Activated T-helper 17 cell treated with anti-CD3 and anti-CD28 coated beads, Interleukin-2, amount 50 U/mL, for 72 hours (primary cell): ENCODE measurements at places on chromosomes 11 and 22.

GRCh38 chr11:15935373-15935772 lies 421.0 kb downstream of the SOX6 start:
- no peak for ATAC-seq

DNA sequence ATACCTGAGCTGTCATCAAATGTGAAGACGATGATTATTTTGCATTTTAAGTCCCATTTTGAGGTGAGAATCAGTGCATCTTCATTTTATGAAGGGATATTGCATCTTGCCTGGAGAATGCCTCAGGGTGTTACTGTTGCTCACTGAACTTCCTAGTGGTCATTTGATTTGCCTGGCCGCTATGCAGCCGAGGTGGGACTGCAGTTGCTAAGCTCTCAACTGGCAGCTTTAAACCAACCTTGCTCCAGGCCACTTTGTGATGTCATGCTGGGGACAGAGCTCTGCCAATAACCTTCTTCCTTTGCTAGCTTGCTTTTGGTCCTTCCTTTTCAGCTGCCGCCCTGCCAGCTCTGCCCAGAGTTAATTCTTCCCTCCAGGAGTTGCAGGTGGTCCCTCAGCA lies 409.4 kb upstream of the B3GAT1 start:
- no peak for ATAC-seq

DNA sequence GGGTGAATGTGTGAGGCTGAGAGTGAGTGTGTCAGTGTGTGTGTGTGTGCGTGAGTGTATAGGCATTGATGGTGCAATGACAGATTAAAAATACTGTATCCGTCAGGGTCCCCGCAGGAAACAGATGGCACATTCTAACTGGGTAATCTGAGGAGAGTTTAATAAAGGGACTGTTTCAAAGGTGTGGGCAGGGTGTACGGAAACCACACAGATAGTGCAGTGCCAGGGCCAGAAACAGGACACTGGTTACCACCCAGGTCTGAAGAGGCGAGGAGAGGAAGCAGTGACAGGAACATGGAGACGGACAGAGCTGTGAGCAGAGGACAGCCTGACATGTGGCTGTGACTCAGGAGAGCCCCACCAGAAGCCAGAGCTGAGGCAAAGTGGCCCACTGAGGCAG lies 16.5 kb downstream of the P2RX3 start:
- no peak for ATAC-seq

DNA sequence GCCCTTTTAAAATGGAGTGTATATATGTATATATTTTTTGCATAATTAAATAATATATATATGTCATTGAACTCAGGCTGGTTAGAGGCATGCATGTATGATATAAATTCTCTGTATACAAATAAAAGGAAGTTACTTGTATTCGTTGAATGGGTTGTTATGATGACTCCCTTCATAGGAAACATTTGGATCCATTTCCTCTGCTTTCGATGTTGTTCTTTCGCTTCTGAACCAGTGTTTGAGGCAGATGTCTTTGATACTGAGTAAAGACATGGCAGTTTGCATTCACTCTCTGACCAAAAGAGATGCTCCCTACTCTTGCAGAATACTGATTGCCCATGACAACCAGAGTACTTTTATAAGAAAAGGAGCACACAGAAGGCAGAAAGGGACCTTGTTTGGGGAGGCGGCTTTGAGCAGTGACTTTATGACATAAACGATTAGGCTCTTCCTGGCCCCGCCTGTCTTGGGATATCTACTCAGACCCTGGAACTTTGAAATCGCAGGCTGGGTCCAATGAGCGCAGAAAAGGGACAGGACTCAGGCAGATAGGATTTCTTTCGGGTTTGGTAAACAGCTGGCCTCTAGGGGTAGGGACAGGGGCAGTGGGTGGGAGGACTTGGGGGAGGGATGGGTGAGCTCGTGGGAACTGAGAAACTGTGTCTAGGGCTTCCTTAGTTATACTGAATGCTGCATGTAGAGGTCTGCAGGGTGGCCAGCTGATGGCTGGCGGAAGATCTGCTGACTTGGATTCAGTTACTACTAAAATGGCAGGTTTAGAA lies 23.2 kb downstream of the TIMP3 start:
- no peak for ATAC-seq

- ATAC-seq = no peak
Measured at GRCh38 chr11:6617315-6617781, 1.9 kb downstream of the TPP1 start.

- ATAC-seq = no peak
Measured at GRCh38 chr11:39345834-39346442, 2113.5 kb downstream of the LRRC4C start.

GRCh38 chr22:27482402-27482801 lies 319.2 kb downstream of the MN1 start:
- no peak for ATAC-seq
